ENCODE measurements at places on chromosomes 1 and 21.

DNA sequence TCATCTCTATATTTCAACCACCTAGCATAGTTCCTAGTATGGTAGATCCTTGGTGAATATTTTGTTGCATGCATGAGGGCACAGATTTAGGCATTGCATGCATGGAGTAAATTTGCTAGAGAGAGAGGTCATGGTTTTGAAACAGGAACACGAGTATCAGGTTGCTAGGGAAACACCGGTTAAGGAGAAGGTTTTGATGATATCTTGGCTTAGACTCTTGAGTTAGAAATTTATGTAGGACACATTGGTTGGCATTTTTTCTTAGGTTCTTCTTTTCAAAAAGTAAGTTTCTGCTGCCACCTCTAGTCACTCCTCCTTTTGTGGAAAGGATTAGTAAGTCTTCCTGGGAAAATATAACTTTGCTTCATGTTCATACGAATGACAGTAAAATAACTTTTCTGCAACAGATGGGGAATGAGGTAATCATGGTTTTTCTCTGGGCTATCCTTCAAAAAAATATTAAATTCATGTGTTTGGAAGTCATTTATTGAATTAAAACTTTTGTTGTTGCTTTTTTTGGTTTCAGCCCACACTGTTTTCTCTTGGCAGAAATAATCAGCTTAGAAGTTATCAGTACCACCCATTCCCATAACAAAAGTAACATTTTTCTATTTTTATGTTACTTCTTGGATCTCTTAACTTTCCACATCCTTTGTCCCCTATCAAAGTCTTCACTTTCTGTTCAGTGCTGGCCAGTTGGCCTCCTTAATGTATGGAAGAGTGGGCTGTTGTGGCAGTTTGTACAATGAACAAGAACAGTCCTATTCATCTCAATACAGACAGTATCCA lies 97.3 kb downstream of the PLA2G4A start:
- no peak for DNase-seq

DNA sequence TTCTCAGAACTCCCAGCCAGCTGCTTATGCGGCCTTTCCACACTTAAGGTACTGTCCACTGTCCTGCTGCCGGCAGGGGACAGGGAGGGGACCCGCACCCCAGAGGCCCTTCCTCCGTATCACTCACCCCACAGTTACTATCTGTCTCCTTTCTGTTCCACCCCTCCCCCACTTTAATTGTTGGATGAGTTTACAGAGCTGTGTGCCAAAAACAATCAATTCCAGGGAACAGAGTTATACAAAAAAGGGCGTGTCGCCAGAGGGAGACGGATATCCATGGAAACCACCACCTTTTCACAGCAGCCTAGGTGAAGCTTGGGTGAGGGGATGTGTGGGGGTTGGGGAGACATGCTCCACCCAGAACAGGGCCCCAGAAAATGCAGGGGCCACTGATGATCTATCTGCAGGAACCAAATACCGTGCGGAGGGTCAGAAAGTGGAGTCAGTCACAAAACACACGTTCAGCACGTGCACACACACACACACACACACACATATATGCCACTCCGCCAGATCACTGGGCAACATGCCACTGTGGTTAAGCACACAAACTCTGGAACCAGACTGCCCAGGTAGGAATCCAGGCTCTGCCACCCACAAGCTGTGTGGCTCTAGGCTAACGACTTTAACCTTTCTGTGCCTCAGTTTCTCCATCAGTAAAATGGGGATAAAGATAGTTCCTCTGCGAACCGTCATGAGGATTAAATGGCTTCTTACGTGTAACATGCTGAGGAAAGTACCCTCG lies 30.5 kb downstream of the CASZ1 start:
- DNase-seq = no peak

- no peak for DNase-seq
Observed at GRCh38 chr1:15428815-15429435, 9.3 kb upstream of the CTRC start.

- no peak for DNase-seq
Observed at GRCh38 chr1:93871366-93871765, 7.6 kb downstream of the DNTTIP2 start.

GRCh38 chr1:160061369-160062229 lies 8.4 kb downstream of the KCNJ10 start:
- no peak for DNase-seq
